ENCODE measurements at places on chromosomes 3 and 15.

- DNase-seq, result peak; percentile 28
Observed at GRCh38 chr3:50550079-50550736, 17.3 kb downstream of the C3orf18 start.

DNA sequence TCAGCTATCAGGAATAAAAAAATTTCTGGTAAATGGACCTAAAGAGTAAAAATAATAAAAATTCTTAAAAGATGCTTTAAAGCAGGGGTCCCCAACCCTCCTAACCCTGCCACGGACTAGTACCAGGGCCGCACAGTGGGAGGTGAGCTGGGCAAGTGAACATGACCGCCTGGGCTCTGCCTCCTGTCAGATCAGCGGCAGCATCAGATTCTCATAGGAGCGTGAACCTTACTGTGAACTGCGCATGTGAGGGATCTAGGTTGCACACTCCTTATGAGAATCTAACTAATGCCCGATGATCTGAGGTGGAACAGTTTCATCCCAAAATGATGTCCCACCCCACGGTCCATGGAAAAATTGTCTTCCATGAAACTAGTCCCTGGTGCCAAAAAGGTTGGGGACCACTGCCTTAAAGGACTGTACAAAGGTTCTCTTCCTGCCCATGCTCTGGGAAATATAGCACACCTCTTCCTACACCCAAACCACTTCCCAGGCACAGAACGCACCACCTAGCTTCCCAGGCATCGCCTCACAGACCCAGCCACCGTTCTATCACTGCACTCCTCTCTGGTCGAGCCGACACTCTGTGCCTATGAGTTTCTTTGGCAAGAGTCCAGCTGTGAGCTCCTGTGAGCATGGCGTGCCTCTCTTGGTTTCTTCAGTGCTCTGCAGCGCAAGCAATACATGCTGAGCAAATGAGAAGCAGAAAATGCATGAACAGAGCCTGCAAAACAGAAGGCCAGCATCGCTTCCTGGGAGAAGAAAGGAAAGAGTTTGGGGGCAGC lies 104.9 kb downstream of the OCA2 start:
- no peak for DNase-seq

DNA sequence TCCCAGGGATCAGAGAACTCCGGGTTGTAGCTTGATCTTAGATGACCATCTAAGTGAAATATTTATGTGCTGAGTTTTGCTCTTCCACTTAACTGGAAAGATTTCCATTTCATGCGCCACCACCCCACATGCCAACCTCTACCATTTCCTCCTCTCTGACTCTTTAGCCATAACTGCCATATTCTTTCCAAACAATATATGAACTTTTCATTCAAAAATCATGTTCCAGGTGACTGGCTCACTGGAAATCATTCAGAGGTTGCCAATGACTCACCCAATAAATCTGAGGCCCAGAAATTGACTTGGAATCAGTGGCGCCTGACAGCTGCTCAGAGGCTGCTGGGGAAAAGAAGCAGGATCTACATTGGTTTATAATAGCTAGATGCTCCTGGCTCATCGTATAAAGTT lies 31.6 kb upstream of the FAM174B start:
- DNase-seq, result no peak

- DNase-seq, result no peak
Observed at GRCh38 chr3:12756635-12757034, 2.4 kb downstream of the TMEM40 start.

- no peak for DNase-seq
Observed at GRCh38 chr15:35329521-35329961, 216.4 kb downstream of the DPH6 start.

DNA sequence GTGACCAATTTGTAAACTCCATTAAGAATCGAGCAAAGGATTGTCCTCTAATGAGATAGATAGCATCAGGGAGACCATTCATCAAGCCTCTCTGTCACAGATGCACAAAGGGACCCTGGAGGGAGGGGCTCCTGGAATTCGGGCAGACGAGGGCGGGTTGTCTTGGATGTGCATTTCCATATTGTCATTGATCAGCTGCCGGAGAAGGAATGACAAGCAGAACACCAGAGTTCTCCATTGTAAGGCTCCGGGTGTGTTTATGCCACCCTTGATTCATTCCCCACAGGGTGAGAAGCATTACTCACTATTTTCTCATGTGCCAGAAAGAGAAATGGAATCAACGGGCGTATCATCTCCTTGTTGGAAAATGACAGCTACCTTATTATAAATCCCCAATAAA lies 167.5 kb downstream of the EBLN2 start:
- DNase-seq, result no peak

- no peak for DNase-seq
Observed at GRCh38 chr3:24589931-24590880, 95.6 kb upstream of the THRB start.
